Pancreas (tissue), 10 donors: ENCODE measurements at places on chromosomes 5 and 9. TPM values are rescaled to one million over a fixed set of nuclear protein-coding genes. Genes with fewer than 3 reads are reported as not detected.

GRCh38 chr9:69299315-69299714 lies 25.7 kb upstream of the ENTREP1 start:
- no peak overlapping the region for H3K4me3 ChIP-seq
- no peak for DNase-seq
- no peak overlapping the region for H3K27ac ChIP-seq
- H3K36me3 ChIP-seq, result no peaks in the 10 kb centered on the region

GRCh38 chr9:131630205-131630831 lies 85.0 kb downstream of the PRRT1B start:
- H3K27ac ChIP-seq, result no peak overlapping the region
- H3K27me3 ChIP-seq, result no peaks in the 10 kb centered on the region
- no peak for DNase-seq
- peaks cover 58% of the 10 kb centered on the region for H3K4me1 ChIP-seq
- no peak overlapping the region for H3K4me3 ChIP-seq
- H3K36me3 ChIP-seq, result no peaks in the 10 kb centered on the region

DNA sequence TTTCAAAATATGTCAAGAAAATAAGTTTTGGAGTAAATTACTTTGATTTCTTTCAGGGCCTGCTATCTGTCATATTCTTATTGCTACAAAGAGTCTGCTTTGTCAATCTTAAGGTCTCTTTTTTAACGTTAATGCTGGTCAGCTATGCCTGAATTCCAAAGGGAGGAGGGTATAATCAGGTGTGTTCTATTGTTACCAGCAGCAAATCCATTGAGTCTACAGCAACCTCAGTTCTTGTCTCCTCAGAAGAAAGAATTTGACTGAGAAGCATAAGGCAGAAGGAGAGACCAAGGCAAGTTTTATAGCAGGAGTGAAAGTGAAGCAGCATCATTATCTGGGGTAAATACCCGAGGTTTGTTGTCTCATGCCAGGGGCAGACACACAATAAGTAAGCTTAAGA lies 23.7 kb upstream of the MINAR2 start:
- no peak overlapping the region for H3K4me3 ChIP-seq
- no peaks in the 10 kb centered on the region for H3K27me3 ChIP-seq
- no peaks in the 10 kb centered on the region for H3K4me1 ChIP-seq
- no peaks in the 10 kb centered on the region for H3K36me3 ChIP-seq
- DNase-seq, result no peak

DNA sequence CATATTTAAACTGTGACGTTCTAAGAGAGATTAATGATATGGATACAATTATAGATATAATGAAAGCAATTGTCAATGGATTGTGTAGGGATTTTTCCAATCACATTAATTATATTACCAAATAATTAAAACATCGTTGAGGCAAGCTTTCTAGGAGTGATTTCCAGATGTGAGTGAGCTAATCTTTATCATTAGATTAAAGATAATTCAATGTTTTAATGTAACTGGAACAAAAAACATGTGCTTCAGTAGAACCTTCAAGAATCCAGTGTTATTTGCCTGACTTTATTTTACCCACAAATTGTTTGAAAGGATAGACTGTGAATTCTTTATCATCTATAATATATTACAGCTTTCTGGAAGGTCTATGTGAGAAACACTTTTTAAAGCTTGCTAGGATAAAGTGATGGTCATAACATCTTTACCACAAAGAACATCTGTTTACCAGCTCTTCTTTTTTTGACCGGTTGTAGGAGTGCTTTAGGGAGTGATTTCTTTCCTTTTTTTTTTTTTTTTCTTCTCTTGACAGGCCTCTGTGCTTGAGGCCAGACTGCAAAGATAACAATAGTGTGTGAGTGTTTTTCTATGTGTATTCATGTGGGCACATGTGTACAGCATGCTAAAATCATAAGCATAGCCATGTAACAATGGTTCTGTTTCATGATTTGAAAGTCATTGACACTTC lies 35.0 kb downstream of the SNCAIP start:
- DNase-seq, result no peak
- H3K4me1 ChIP-seq, result no peaks in the 10 kb centered on the region
- no peaks in the 10 kb centered on the region for H3K36me3 ChIP-seq
- H3K27me3 ChIP-seq, result no peaks in the 10 kb centered on the region
- no peak overlapping the region for H3K4me3 ChIP-seq

OTP gene
- total RNA-seq, result not detected

TRPM3 gene
- 0.87 TPM for total RNA-seq

CD74 gene
- 70.5 TPM for total RNA-seq
